ENCODE measurements at places on chromosomes 3 and 15. TPM values are rescaled to one million over a fixed set of nuclear protein-coding genes. Genes with fewer than 3 reads are reported as not detected.

- no peak for DNase-seq
Observed at GRCh38 chr15:37137221-37137620, 36.9 kb upstream of the MEIS2 start.

- no peak for DNase-seq
Observed at GRCh38 chr3:183809270-183809669, 16.1 kb downstream of the MAP6D1 start.

DNA sequence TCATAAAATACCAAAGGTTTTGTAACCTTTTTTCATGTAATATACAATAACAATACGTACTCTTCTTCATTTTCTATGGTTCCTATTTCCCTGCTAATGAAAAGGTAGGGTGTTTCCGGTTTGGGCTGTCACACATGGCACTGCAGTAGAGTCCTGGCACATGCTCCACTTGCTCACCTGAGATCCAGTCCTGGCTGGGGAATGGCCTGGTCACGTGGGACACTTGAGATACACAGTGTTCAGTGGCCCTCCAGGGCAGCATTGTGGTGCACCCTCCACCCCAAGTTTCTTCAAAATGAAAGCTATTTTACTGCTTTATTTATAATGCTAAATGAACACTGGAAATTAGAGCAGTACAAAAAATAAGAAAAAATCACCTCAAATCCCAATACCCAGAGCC lies 23.2 kb downstream of the MRPS25 start:
- no peak for DNase-seq

DNA sequence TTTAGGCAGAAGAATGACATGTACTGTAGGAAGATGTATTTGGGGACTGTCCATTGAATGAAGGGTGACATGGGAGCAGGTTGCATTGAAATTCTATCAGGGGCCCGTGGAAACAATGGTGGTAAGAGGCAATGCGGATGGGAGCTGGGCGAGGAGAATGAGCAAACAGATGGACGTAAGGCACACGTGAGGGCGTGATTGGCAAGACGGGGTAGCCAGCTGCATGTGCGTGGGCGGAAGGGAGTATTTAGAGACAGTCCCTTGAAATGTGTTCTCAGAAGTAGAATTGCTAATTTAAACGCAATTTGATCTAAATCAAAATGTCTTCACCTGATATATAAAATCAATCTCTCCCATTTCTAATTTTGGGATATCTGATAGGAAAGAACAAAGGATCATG lies 62.3 kb downstream of the MEX3B start:
- DNase-seq: no peak

- no peak for DNase-seq
Observed at GRCh38 chr3:120741320-120741719, 996 bp downstream of the RABL3 start.

- no peak for DNase-seq
Observed at GRCh38 chr3:98954242-98954641, 52.7 kb upstream of the DCBLD2 start.

DNA sequence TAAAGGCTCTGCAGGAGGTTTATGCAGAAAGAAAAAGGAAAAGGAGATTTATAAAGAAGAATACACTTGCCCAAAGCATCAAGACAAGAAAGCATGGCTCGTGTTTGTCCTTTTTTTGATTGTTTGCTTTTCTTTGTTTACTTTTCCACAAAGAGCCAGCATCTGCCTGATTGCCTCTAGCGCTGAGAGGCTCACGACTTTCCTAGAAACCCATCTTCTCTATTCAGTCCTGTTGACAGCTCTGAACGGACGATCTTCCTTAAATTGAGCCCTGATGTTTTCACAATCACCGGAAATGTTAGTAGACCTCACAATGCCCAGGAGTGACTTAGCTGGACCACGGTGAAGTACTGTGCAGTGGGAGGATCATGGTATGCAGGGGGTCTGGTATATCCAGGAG lies 12.4 kb downstream of the GP5 start:
- DNase-seq: no peak

The RASGRP1 gene
- total RNA-seq: 47.6 TPM

The SPATA12 gene
- total RNA-seq: not detected

The CHRNA5 gene
- 5.6 TPM for total RNA-seq

The DUOX2 gene
- total RNA-seq: 0.05 TPM

Data from activated T-cell treated with anti-CD3 and anti-CD28 coated beads, Interleukin-2, amount 50 U/mL, for 4 hours (primary cell).